ENCODE measurements at places on chromosomes 12 and 14.

- DNase-seq: no peak
Observed at GRCh38 chr12:5064913-5065490, 21.3 kb downstream of the KCNA5 start.

DNA sequence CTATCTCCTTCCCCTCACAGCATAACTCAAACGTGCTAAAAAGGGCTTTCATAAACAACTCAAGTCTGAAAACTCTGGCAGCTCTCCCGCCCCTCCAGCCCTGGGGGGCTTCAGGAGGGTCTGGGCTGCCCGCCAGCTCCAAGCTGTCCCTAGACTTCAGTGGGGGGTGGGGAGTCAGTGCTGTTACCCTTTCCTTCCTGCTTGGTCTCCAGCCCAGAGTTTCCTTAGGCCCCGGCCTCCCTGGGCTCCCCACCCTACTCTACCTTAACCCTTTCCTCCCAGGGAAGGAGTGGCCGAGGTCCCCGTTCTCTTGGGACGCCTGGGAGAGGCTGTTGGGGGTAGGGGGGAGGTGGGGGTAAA, 530 bp upstream of the NYNRIN start:
- no peak for DNase-seq

DNA sequence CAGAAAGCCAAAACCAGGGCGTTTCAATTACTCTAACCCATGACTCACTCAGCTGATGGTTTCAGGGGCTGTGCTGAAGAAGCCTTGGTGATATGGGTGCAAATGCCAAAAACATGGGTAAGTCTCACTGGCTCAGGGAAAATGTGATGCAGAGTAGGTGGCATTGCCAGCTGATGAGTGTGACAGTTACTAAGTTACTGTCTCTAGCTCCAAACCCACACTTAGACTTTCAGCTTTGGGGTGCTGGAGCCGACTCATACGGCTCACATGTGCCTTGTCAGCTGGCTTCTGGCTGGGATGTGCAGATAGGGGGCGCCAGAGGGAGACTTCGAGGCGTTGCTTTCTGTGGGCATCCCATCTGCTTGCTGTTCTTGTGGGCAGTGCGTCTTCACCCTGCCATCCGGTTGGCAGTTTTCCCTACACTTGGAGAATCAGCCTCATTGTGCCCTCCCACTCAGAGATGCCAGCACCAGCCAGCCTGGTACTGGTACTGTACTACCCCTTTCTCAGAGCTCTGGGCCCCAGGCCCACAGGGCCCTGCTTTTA, 11.1 kb upstream of the KRT7 start:
- DNase-seq: peak; percentile 18

DNA sequence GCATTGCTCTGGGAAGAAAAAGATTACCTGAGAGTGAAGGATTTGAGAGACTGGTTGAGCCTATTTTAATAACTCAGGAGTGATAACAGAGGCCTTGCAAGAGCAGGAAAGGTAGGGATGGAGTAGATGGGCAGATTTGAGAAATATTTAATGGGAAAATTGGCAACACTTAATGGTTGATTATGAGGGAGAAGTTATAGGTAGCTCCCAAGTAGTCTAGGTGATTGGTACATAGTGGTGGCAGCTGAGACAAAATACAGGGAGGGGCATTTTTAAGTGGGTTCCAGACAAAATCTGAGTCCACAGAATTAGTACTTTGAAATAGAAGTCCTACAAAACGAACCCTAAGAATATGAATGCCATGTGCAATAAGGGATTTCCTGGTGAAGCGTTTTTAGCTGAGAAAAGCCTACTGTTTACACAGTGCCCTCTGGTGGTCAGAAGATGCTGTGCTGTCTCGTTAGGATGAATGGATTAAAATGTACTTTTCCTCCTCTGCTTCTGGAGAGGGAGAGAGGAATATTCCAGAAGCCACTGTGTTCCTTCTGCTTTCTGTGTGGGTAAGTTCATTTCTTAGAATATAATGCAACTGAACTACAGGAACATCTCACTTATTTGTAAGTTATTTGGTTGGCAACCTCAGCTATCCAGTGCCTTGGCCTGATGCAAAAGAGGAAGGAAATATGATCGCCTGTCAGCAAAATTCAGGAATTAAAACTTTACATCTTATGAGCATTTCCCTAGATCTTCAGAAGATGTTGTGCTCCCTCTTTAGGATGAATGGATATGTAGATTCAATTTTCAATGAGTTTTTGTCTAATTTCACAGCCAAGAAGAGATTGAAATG, 6.5 kb downstream of the ZBTB1 start:
- DNase-seq: peak; percentile 28

- DNase-seq: no peak
Observed at GRCh38 chr14:67527756-67528155, 5.3 kb upstream of the PLEKHH1 start.

- no peak for DNase-seq
Observed at GRCh38 chr14:94176808-94177207, 2.7 kb downstream of the PPP4R4 start.

DNA sequence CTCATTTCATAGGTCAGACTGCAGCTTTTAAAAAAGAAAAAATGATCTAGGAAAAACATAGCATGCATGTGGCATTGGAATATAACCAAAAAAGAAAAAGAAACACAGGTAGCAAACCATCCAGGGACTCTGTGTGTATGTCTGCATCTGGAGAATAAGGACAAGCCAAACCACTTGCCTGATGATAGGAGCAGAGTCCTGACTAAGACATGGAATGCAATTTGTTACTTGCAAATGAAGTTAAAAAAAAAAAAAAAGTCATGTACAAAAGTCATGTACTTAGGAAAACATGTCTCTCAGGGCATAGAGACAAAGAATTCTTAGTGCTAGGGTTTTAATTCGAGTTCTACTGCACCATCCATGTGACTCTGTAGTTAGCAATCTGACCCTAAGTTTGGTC, 15.9 kb downstream of the TSPAN11 start:
- no peak for DNase-seq

GRCh38 chr14:100608064-100608463, 20.8 kb upstream of the BEGAIN start:
- DNase-seq: no peak

DNA sequence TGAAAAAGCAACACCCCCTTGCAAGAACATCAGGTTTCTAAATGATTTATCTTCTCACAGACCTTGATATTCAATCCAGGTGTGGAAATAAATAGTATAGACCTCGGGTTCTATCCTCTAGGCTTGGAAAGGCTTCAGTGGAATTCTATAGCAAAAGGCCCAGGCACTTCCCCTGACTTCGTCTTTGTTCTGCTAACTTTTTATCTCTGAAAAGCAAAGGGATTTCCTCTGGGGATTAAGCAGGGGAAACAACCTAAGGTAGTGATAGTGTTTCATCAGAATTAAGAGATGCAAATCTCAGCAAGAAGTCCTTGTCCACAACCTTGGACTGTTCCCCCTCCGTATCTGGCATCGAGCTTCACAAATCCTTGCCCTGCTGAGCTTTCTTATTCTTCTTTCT, 59.5 kb upstream of the DUSP6 start:
- DNase-seq: no peak

DNA sequence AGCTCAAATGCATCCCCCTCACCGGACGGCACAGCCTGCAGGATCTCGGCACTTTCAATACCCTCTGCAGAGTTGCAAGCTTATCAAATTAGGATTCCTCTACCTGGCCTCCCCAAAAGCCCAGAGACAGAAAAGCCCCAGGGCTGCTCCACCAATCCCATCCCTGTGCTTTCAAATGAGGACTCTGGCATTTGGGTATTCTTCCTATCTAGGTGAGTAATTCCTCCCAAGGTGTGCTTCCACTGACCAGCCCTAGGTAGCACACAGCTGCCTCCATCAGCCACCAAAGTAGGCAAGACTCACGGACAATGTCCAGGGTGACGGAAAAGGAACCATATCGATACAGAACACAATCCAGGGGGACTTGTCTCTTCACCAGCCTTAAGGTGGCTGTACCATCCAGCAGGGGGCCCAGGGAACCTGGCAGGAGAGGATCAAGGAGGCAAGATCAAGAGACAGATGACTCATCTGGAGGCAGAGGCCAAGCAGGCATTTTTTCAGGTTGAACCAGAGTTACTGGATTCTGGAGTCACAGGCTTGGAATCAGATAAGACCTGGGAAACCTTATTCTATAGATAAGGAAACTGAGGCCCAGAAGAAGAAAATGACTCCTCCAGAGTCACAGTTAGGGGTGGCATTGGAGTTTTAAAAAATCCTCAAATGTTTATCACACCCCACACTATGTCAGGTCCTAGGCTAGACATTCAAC, 9.9 kb downstream of the PMEL start:
- no peak for DNase-seq

DNA sequence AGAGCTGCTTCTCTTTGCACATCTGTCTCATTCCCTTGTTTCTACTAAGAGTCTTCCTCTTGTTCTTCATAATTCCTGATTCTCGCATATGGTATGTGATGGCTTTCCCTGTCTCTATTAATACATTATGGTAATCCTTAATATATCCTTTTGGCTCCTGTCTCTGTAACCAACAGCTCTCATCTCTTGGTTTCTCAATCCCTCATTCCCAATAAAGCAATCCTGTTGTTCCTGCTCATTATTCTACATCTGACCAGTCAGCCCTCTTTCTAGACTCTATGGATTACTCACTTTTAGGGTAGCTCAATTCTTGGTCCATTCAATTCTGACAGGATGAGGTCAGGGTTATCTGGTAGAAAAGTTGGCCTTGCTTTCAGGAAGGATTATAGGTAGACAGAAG, 349.9 kb downstream of the LRIG3 start:
- DNase-seq: no peak

- DNase-seq: no peak
Observed at GRCh38 chr14:58313699-58314098, 15.3 kb downstream of the ARID4A start.

- DNase-seq: no peak
Observed at GRCh38 chr12:13383379-13383778, 186.9 kb downstream of the EMP1 start.

GRCh38 chr12:82931349-82932116, 244.8 kb downstream of the TMTC2 start:
- no peak for DNase-seq

- DNase-seq: no peak
Observed at GRCh38 chr12:132600048-132601032, 10.0 kb downstream of the LRCOL1 start.

DNA sequence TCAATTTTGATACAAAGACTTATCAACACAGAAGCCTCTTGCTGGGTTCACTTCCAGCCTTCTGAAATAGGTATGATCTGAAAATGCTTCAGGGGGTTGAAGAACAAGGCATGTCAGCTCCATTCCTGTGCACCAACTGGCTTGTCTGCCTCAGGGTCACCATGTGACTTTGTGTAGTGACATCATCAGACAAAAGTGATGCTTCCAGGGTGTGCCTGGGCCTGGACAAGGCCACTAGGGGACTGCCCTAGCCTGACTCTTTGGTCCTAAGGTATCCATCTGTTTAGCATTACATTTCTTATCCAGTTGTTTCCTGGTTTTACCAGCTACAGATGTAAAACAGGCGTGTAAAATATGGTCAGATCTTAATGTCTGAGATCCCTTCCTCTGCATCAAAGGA, 155.6 kb downstream of the CAND1 start:
- no peak for DNase-seq

DNA sequence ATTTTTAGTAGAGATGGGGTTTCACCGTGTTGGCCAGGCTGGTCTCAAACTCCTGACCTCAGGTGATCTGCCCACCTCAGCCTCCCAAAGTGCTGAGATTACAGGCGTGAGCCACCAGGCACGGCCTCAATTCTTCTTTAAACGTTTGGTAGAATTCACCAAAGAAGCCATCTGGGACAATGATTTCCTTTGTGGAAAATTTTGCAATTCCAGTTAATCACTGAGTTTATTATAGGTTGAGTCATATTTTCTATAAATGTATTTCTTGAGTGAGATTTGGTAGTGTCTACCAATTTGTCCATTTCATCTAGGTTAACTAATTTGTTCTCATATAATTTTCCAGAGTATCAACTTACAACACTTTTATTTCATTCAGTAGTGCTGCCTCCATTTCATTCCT, 683.9 kb upstream of the TMEM132C start:
- DNase-seq: no peak

DNA sequence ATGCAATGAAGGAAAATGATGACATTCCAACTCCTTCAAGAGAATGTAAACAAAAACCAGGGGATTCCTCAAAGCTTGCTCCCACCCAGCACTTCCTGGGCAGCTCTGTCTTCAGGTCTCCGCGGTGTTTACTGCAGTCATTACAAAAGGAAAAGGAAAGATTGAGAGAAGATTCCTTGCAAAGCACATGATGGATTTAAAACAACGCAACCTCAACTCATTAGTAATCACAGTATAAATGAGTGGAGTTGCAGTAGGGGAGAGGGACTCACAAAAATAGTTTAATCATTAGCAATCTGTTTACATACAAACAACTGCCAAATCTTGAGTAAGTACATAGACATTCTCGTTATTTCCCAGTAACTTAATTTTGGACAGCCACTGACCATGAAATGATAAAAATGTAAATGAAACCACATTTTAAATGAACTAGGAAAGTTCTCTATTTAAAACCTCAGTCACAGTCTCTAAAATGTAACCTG, 49.7 kb upstream of the OVCH1 start:
- no peak for DNase-seq

DNA sequence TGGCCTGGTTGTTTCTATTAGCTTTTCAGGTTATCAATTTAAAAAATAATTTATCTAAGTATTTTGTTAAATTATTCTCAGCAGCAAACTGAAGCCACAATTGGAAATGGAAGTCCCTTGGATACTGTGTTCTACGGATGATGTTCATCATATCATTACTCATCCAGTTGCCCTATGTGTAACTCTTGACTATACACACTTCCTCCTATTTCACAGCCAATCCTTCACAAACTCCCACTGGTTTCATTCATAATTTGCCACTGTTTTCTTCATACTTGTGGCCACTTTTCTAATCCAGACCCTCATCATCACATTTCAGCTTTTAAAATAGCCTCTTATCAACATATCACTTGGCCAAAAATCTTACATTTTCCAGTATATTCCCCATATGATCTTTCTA, 84.0 kb downstream of the CATSPERB start:
- no peak for DNase-seq

DNA sequence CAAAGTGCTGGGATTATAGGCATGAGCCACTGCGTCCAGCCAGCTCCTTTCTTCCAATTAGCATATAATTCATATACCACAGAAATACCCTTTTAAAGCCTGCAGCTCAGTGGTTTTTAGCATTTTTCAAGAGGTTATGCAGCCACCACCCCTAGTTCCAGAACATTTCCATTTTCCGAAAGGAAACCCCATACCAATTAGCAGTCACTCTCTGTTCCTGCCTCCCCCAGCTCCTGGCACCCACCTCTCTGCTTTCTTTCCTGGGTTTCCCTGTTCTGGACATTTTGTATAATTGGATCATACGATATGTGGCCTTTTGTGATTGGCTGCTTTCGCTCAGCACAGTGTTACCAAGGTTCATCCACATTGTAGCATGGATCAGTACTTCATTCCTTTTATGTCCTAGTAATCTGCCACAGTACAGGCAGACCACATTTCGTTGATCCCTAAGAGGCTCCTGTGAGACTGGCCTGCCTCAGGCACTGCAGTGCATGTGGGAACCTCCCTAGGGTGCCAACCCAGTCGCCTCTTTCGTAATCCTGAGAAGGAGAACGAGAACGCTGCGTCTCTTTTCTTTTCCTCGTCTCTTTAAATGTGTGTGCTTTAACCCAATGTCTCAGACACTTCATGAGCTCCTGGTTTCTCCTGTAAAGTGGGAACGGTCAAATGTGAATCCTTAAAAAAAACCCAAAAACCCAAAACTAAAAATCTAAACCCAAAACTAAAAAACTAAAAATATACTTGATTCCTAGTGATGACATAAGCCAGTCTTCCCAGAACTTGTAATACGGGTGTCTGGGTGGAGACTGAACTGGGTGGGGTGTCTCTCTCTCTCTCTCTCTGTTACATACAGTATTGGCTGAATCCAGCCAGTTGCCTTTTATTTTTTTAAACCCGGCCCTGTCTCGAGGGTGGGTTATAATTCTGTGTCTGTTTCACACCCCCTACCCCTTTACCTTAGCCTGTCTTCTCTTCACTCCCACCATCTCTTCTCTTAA, 14.7 kb downstream of the AACS start:
- no peak for DNase-seq

All from stimulated activated CD8-positive, alpha-beta memory T cell treated with anti-CD3 and anti-CD28 coated beads, Interleukin-4, amount 100 ng/mL, for 1 hour (primary cell).